ENCODE measurements at places on chromosomes 2 and 18.

GRCh38 chr2:175206866-175207265, 25.4 kb upstream of the ATP5MC3 start:
- DNase-seq: no peak

DNA sequence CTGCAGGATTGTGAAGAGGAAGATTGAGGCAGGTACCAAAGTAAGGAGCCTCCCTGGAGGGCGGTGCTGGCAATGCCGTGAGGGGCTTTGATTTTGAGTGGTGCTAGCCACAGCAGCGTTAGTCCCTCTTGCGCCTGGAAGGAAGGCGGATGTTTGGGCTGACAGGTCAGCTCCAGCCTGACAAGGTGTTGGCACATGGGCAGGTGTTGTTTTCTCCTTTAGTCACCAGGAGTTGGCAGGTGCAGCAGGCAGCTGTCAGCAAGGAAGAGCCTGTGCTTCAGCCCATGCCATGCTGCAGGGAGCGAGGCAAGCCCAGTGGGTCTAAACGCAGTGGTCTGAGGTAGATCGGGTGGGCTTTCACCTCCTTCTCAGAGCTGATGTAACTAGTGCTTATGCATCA, 8.5 kb downstream of the SEC11C start:
- DNase-seq: no peak

GRCh38 chr2:75698918-75699317, 11.8 kb downstream of the GCFC2 start:
- no peak for DNase-seq

GRCh38 chr2:150876251-150876950, 385.3 kb downstream of the RBM43 start:
- no peak for DNase-seq

DNA sequence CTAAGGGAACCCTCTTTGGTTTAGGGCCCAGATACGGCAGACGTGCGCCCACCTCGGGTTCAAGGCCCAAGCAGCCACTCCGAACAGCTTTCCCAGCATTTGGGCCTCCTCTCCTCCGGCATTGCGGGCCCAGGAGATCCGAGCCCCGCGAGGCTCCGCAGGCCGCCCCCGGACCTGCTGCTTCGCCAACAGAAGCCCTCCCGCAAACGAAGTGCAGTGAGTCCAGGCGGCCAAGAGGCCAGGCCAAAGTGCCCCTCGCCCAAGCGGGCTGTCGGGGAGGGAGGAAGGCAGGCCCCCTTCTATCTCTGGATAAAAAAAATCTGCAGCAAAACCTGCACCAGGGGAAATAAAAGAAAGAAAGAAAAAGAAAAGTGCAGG, 6.0 kb downstream of the EN1 start:
- no peak for DNase-seq

- no peak for DNase-seq
These were observed 37.6 kb downstream of the NXPH2 start for GRCh38 chr2:138742441-138743057.

GRCh38 chr2:71689968-71690834, 236.8 kb downstream of the DYSF start:
- DNase-seq: no peak

DNA sequence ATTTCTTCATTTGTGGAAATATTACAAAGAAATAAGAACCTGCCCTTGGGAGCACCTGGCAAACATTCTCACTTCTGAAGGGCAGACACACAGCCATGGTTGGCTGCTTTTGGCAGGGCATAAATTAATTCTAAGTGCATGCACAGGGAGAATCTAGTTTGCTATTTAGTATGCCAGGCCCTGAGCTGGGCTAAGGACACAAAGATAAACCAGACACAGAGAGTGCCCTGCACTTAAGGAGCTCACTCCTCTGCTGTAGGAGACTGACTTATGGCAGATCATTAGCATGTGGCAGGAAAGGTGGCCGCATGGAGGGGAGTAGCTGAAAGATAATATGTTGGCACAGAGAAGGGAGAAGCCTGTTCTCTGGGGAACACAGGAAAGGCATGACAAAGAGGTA, 367.0 kb downstream of the LPIN1 start:
- DNase-seq: no peak

DNA sequence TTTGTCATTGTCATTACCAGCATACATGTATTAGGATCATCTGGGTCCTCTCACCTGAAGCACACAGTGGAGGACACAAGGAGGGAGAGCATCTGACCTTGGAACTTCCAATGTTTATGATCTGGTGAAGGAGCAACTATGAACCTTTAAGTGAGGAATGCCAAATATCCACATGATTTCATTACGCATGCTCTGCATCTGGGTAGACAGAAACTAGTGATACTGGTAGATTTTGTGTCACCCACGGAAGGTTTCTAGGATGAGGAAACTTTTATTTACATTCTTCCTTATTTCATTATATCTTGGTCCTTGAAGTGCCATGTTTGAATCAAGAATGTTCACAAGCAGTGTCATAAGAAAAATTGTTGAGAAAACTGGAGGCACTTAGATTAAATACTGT, 32.1 kb downstream of the SPC25 start:
- DNase-seq: no peak

- DNase-seq: no peak
These were observed 21.9 kb downstream of the FAM124B start for GRCh38 chr2:224379986-224380385.

- no peak for DNase-seq
These were observed 243.5 kb downstream of the STK39 start for GRCh38 chr2:168003876-168004275.

GRCh38 chr2:159595410-159596046, 20.8 kb downstream of the BAZ2B start:
- DNase-seq: no peak
